ENCODE measurements at places on chromosomes 6 and 20.

- no peak for DNase-seq
Measured at GRCh38 chr6:68895929-68896328, 260.8 kb downstream of the ADGRB3 start.

DNA sequence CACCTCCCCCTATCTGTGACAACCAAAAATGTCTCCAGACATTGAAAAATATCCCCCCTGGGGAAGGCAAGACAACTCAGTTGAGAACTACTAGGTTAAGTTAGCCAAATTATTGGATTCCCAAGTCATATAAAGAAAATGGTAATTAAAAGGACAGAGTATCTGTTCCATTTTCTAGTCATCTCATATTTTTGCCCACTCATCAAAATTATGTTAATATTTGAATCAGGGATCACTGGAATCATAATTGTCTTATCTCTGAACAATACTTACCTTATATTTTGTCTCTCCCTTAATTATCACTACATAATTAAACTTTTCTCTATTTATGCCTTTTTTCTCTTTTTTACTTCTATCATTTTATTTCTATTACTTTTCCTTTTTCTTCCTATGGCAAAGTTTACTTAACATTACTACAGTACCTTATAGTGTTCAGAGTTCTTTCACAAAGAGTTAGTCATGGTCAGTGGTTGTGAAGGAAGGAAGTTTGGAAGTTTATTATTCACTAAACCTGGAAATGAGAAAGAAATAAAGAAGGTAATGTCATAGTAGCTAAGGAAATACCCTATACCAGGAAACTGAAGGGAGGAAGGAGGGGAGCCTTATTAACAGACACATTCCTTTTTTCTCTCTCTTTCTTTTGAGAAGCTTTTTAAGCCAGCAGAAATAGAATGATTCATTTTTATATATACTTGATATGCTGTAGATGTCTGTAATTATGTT lies 332.9 kb downstream of the COL12A1 start:
- no peak for DNase-seq

GRCh38 chr6:11374036-11375010 lies 141.9 kb upstream of the NEDD9 start:
- DNase-seq = no peak

DNA sequence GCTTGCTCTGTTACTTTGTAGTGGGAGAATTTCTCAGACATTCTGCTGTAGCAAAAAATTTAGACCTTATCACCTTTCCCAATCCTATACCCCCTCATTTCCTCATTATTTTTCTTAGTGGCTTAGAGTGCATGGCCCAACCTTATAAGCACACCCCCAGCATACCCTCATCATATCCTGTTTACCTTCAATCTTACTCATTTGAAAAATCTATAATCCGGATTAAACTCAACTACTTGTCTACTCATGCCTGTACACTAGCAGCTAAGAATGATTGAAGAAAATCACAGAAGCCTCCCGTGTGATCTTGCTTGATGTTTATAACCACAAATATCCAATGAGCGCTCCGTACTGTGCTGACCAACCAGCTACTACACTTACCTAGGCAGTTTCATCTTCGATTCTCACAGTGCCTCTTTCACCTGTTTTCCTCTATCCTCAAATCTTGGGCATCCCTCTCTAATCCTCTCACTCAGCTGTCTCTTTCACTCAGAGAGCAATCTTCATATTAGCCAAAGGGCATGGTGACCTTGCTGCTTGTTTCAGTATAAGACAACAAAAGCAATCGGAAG lies 36.6 kb downstream of the AIG1 start:
- DNase-seq = no peak

DNA sequence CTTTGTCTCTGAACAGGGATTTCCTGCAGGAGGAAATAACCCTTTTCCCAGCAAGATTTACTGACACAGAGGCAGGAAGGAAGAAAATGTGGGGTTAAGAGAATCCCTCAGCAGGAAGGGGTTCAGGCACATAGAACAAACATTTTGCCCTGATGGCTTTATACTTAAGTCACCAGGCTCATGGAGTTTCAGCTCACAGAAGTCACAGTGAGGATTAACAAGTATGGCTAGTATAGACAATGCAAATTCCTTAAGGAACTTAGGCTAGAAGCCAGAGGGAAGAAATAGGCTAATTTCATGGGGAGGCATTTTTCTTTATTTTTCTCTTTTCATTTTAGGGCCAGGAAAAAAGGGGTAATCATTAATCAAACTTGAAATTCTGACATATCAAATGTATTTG lies 50.2 kb downstream of the MCHR2 start:
- no peak for DNase-seq

DNA sequence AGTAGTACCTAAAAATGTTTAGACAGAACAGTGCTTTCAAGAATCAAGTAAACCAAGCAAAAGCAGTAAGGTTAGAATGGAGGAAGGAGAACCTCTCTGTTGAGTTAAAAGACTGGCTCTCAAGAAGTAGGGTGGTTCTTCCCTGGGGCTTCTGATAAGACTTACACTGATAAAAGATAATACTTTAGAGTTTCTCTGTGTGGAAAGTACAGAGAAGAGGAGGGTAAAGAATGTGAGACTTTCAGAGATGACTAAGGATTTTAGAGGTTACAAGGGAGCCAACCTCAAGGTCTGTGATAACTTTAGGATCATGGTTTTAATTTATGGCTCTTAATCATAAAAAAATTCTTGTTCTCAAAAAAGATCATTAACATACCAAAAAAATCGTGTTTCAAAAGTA lies 30.9 kb upstream of the ALDH8A1 start:
- no peak for DNase-seq

DNA sequence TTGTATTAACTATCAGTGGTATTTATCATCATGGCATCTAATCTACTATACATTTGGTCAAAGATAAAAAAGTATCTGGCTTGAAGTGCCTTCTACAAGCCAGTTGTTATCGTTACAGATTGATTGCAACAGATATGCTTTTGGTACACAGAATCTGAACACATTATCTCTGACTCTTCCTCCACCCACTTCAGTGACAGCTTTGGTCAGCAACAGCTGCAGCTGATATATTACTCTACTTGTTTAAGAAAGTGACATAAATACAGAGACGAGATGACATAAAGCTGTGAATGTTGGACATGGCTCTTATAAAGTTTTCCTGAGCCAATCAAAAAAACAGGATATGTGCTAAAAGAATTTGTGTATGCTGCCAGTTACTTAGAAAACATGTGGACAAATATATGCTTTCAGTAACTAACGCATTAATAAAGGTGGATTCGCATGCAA lies 77.6 kb downstream of the HIVEP2 start:
- DNase-seq = no peak

DNA sequence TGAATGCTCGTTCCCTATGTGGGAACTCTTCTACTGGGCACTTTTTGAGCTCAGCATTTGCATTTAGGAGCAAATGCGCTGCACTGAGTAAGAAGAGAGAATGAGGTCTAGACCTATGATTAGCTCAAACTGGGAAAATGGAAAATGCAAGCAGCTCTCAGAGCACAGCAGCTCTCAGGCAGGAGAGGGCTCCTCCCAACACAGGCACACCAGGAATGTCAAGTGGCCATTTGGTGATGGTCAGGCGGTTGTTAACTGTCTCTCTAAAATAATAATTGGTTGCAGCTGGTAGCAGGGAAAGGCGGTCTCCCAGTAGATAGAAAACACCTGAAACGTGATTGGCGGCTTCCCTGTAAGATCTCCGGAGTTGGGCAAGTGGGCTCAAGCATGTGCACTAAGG lies 162.0 kb upstream of the ECI2 start:
- no peak for DNase-seq

GRCh38 chr6:162773996-162774395 lies 46.2 kb downstream of the PACRG start:
- DNase-seq = no peak

DNA sequence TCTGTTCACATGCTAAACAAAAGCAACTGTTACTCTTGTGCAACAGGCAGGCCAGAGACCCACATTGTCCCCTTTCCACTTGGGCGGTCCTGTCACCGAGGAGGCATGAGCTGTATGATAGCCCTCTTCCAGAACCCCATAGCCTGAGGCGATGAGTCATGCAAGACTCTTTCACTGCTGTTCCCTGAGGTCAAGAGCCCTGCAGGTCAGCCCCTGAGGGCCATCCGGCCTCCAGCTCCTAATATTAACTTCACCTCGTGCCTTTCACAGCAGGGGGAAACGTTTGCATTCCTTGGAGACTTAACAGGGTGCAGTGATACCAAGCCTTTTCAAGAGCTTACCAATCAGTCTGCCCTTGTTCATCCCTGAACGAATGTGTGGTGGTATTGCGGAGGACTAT lies 253.3 kb upstream of the ECI2 start:
- no peak for DNase-seq

DNA sequence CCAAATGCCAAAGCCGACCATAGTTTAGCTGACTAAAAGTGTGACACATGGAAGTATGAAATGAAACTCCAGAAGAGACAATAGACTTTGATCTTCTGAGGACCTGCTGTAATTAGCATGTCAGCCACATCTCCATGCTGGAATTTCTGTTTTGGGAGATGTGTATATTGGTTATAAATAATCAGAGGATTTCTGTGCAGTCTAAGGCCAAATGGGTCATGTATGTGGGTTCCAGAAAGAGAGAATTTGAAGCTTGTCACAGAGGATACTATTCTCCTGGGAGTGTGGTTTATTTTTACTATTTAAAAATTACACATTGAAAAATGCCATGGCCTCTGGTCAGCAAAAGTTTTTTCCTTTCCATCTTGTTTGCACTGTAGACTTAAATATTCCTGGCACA lies 405.5 kb upstream of the PLCB4 start:
- DNase-seq = no peak

GRCh38 chr20:16444057-16444777 lies 129.0 kb downstream of the KIF16B start:
- DNase-seq = no peak

GRCh38 chr20:3595541-3595940 lies 67.7 kb downstream of the GFRA4 start:
- DNase-seq = no peak

DNA sequence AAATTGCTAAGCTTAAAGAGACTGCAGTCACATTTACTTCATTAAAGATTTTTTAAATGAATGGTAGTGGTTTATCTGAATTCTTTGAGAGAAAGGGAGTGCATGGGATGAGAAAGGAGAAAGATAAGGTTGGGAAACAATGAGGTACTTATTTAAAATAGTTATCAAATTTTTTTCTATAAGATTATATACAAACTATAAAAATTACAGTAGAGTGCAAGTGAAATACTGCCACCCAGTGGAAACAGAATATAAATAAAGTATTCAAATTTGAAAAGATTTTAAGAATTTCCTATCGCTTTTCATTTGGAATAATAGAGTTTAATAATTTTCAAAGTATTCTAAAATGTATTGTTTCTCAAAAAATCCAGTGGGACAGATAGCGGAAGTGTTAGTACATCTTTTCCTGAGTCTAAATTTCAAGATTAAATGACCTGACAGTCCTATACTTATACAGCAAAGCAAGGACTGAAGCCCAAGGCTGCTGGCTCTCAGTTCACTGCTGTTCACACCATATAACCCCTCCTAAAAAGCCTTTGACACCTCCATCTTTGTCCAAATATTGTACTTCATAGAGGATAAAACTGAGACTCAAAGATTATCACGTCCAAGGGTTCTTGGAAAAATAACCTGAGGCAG lies 31.1 kb downstream of the EPM2A start:
- DNase-seq = no peak

DNA sequence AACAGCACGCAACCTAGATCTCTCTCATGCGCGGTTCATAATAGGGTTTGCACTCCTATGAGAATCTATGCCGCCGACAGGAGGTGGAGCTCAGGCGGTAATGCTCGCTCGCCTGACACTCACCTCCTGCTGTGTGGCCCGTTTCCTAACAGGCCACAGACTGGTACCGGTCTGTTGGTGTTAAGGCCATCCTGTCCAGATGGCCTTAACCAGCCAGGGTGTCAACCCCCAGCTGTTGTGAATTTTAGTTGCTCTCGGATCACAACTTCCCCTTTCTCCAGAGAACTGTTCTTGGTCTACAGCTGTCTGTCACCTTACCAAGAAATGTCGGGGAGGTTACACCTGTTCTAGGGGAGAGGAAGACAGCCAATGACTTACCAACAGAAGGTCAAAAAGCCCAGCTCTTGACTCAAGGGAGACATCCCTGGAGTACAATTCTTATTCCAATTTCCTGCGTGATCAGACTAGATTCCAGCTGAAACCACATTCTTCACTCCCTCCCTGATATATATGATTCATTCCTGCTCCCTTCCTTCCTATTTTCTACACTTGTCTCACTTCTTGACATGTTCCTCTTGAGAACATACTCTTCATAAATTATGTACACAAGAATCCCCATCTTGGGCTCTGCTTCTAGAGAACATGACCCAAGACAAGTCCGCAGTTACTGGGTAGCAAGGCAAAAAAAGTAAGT lies 23.1 kb upstream of the DNAAF9 start:
- no peak for DNase-seq

- no peak for DNase-seq
Measured at GRCh38 chr20:23461180-23461579, 8.5 kb upstream of the CST11 start.

- DNase-seq = no peak
Measured at GRCh38 chr6:128275681-128276080, 244.7 kb downstream of the PTPRK start.

DNA sequence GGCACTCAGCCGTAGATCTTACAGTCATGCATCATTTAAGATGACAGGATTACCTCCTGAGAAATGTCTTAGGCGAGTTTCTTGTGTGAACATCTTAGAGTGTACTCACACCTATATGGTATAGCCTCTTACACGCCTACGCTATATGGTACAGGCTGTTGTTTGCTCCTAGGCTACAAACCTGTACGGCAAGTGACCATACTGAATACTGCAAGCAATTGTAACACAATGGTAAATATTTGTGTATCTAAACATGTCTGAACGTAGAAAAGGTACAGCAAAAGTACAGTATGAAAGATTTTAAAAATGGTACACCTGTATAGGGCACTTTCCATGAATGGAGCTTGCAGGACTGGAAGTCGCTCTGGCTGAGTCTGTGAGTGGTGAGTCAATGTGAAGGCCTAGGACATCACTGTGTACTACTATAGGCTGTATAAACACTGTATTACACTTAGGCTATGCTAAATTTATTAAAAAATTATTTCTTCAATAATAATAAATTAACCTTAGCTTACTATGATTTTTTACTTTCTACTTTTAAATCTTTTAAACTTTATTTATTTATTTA lies 541 bp upstream of the IL20RA start:
- no peak for DNase-seq

DNA sequence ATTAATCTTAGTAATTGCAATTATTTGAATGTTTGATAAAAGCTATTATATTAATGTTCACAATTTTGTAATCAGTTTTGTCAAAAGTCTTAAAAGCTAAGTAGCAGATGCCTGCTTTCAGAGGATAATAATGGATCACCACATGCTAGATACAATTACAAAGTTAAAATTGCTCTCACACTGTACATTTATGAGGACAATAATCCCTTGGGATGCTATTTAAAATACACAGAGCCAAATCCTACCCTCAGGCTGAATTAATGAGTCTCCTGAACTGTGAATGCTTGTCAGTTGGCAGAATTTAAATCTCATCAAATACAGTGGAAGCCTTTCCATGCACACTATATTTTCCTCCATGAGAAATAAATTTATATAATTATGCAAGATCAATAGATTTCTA lies 153.3 kb upstream of the SYNCRIP start:
- no peak for DNase-seq

- DNase-seq = no peak
Measured at GRCh38 chr20:19071446-19071725, 141.1 kb upstream of the SLC24A3 start.

- DNase-seq = no peak
Measured at GRCh38 chr6:11333132-11333849, 100.8 kb upstream of the NEDD9 start.
